ENCODE measurements at places on chromosomes 6 and 20.

GRCh38 chr6:54058236-54058635 is 53.0 kb upstream of the MLIP start:
- no peak for DNase-seq

GRCh38 chr6:157280947-157281346 is 42.4 kb downstream of the TMEM242 start:
- no peak for DNase-seq

DNA sequence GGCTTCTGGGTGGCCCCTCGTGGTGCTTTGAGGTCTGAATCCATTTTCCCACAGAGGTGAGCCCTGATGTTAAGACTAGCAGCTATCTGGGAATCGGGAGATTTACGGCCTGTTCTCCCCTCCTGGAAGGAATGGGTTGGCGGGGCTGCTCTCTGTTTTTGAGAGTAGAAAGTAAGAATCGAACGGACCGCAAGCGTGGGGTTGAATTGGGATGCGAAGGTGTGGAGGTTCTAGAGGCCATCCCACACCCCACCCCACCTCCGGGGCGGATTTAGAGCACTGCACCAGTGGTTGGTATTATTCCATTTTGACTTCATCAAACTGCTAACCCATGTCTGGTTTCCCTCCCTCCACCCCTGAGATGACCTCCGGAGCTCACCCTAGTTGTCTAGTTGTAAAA is 11.5 kb downstream of the PYGB start:
- DNase-seq: no peak

DNA sequence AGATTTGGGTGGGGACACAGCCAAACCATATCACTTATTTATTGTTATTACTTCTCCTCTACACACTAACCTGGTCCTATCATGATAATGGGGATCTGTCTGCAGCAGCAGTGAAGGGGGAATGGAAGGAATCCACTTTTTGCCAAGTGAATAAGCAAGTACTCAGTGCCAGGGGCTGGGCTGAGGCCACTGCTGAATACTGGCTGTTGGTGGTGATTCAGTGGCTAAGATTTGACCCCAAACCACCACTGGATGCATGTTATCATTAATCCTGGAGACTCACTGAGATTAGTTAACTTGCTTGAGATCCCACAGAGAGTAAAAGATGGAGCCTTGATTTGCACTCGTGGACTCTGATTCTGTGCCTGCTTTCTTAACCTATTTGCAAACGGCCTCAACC is 127.7 kb downstream of the TSHZ2 start:
- no peak for DNase-seq

- DNase-seq: no peak
Measured at GRCh38 chr6:83590416-83590815, 78.1 kb downstream of the PRSS35 start.

DNA sequence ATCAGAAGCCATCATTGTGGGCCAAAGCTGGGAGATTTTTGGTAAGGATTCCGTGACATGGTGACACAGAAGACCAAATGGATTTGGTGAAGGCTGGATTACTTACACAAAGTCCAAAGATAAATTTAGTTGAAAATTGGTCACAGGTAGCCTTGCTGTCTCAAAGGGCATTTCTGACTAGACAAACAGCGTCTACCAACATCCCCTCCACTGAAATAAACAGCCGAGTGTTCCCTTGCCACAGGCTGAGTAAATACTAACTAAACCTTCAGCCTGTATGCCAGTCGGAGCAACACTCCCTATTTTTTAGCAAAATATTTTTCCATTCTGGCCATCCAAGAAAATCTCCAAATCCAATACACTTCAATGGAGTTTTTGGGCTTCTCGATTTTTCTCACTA is 279.9 kb upstream of the CITED2 start:
- no peak for DNase-seq

- no peak for DNase-seq
Measured at GRCh38 chr6:86215323-86215722, 572.6 kb upstream of the SYNCRIP start.

- DNase-seq: no peak
Measured at GRCh38 chr20:2707353-2708072, 14.9 kb downstream of the EBF4 start.

- DNase-seq: no peak
Measured at GRCh38 chr6:56951049-56951831, 3.7 kb upstream of the BEND6 start.

DNA sequence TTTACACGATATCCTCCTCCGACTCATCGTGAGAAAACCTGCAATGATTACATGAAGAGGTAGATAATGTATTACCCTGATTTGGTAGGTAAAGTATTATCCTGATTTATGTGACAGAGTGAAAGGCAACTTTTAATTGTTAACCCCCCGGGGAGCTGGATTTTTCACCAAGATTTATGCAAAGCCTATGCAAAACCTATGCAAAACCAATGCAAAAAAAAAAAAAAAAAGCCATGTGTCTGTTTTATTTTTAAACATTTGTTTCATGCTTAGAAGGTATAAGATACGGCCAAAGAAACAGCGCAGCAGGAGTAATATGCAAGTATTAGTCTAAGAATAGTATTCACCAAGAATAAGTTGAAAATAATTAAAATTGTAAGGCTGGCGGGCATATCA is 109.9 kb downstream of the IPCEF1 start:
- no peak for DNase-seq

GRCh38 chr6:31011153-31011552 is 879 bp downstream of the MUC22 start:
- DNase-seq: no peak

- DNase-seq: no peak
Measured at GRCh38 chr20:38706509-38706908, 17.8 kb upstream of the SLC32A1 start.
